ENCODE measurements at places on chromosomes 6 and 20.

GRCh38 chr6:150720774-150721233 lies 121.1 kb downstream of the PLEKHG1 start:
- no peak overlapping the region for H3K4me3 ChIP-seq
- H3K27me3 ChIP-seq: no peaks in the 10 kb centered on the region
- no peak for DNase-seq
- no peaks in the 10 kb centered on the region for H3K36me3 ChIP-seq
- H3K27ac ChIP-seq: no peak overlapping the region

GRCh38 chr6:111789598-111789997 lies 83.7 kb downstream of the FYN start:
- no peak overlapping the region for H3K27ac ChIP-seq
- H3K27me3 ChIP-seq: no peaks in the 10 kb centered on the region
- H3K36me3 ChIP-seq: no peaks in the 10 kb centered on the region

- peaks cover 8% of the 10 kb centered on the region for H3K27me3 ChIP-seq
- H3K36me3 ChIP-seq: no peaks in the 10 kb centered on the region
- DNase-seq: no peak
- no peak overlapping the region for H3K27ac ChIP-seq
These were observed 42.3 kb upstream of the FAM210B start for GRCh38 chr20:56316483-56316882.

DNA sequence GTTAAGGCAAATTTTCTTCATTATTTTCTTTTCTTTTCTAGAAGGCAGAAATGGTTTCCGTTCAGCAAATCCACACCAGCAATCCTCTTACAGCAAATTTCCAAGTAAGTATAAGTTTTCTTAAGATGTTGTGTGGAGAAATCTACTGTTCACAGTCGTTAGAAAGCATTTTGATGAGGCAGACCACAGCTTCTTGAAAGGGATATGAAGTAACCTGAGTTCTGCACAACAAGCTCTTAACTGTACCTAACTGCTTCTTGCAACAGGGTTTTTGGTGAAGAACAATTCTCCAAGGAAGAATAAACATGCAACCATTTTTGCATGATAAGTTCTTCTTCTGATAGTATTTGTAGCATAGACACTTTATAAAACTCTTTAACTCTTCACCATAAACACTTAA lies 45.3 kb upstream of the STXBP5 start:
- H3K36me3 ChIP-seq: no peaks in the 10 kb centered on the region
- no peaks in the 10 kb centered on the region for H3K27me3 ChIP-seq
- DNase-seq: no peak
- no peak overlapping the region for H3K27ac ChIP-seq
- no peak overlapping the region for H3K4me3 ChIP-seq
- no peaks in the 10 kb centered on the region for H3K4me1 ChIP-seq

DNA sequence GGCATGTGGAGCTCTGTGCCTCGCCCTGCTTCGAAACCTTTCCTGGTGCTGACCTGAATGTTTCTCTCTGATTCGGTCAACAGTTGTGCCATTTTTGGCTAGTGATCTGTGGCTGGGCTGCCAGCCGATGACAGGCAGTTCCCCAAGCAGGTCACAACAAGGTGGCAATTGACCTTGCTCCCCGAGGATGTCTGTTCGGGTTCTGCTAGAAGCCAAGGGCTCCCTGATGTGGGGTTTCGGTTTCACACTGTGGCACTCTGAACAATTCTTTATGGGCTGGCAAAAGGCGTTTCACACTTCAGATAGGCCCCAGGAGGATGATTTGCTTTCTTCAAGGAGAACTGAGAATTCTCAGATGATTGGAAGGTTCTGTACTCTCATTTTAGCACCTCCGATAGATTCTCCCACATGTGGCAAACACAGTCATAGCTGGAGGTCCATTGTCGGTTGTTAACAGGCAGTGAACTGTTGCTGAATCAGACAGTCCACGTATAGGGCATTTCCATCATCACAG lies 135.6 kb downstream of the SLC24A3 start:
- no peaks in the 10 kb centered on the region for H3K36me3 ChIP-seq
- H3K27me3 ChIP-seq: no peaks in the 10 kb centered on the region
- no peak for DNase-seq
- no peaks in the 10 kb centered on the region for H3K4me1 ChIP-seq
- H3K27ac ChIP-seq: no peak overlapping the region

DNA sequence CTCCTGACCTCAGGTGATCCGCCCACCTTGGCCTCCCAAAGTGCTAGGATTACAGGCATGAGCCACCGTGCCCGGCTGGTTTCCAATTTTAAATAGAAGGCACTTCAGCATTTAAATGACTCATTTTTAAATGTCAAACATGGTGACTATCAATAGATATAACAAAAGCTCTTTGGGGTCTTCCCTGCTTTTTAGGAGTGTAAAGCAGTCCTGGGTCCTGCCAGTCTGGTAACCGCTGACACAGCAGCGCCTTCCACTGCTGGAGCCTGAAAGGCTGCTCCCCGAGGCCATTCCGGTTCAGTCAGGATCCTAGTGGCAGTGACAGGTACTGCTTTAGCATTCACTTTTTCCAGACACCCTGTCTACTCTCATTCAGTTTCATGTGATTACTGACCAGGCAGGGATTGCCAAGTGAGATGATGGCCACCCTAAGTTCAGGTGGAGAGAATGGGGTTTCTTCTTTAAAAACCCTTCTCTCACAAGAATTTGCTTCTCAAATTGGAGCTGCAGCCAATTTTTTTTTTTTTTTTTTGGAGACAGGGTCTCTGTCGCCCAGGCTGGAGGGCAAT lies 5.1 kb downstream of the DIDO1 start:
- H3K27ac ChIP-seq: no peak overlapping the region
- H3K36me3 ChIP-seq: no peaks in the 10 kb centered on the region
- no peaks in the 10 kb centered on the region for H3K27me3 ChIP-seq
- H3K4me1 ChIP-seq: peaks cover 87% of the 10 kb centered on the region

DNA sequence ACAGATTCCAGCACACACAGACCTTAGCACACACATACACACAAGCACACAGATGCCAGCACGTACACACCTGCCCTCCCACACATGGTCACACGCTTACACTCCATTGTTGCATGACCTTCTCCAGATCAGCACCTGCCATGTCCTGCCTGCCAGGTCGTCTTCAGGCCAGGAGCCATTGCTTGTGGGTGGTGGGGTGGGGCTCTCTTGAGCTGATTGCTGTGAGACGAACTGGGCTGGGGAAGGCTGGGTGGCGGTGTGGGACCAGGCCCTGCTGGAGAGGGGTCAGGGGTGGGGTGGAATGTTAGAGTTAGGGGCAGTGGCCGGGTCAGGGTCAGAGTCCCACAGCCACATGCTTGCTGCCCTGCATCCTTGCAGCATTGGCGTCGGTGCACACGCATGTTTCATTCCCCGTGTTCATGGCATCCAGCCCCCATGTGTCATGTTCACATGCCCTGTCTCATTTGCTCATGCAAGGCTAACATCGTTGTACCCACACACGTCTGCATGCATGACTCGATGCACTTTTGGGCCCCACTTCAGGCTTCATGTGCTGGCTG lies 6.5 kb upstream of the NPBWR2 start:
- no peak overlapping the region for H3K4me3 ChIP-seq
- H3K27ac ChIP-seq: no peak overlapping the region
- peaks cover 2% of the 10 kb centered on the region for H3K27me3 ChIP-seq
- no peaks in the 10 kb centered on the region for H3K4me1 ChIP-seq

DNA sequence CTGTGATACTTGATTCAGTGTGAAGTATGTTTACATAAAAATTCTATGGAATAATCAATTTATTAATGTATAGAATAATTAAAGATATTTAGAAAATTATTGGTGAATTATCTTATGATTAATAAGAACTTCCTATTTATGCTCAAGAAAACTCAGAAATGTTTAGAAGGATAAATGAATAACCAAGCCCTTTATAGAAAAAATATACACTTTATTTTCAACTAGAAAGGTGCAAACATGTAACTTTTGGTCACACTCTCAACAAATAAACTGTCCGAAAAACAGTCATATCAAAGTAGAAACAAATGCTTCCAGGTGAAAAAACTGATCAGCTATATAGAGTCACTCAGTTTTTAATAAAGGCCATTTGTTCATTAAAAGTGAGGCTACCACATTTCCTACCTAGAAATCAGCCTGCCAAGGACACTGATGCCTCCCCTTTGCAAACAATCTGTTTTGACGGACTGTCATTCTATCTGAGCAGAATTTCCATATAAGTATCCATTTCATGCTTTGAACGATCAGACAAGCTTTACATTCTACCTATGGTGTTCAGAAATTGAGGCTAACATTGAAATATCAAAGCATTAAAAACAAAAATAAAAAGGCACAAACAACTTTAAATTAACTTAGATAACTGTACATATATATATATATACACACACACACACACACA lies 3.0 kb downstream of the CCN2 start:
- peak overlapping the region; percentile 78 for H3K4me3 ChIP-seq
- H3K27me3 ChIP-seq: no peaks in the 10 kb centered on the region
- DNase-seq: no peak
- H3K4me1 ChIP-seq: peaks cover 32% of the 10 kb centered on the region

- no peak overlapping the region for H3K4me3 ChIP-seq
- H3K36me3 ChIP-seq: no peaks in the 10 kb centered on the region
- H3K27me3 ChIP-seq: no peaks in the 10 kb centered on the region
- no peaks in the 10 kb centered on the region for H3K4me1 ChIP-seq
- DNase-seq: no peak
These were observed 41.2 kb downstream of the TMEM14A start for GRCh38 chr6:52712136-52712535.

DNA sequence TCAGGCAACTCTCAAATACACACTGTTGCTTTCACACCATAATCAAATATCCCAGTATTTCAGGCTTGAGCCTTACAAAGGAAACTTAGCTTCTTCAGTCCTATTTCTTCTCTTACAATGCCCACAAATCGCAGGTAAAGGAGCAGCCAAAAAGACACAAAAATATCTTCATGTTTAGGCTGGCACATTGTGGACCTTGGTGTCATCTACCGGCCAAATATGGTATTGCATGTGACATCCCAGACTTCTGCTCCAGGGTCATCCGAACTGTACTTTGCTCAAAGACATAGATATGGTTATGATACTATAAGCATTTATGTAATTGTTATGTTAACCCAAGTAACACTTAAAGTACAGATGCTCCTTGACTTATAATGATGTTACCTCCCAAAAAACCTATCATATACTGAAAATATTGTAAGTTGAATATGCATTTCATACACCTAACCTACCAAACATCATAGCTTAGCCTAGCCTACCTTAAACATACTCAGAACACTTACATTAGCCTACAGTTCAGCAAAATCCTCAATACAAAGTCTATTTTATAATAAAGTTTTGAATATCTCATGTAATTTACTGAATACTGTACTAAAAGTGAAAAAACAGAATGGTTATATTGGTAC lies 4.6 kb downstream of the OR2H2 start:
- H3K27me3 ChIP-seq: peaks cover 10% of the 10 kb centered on the region
- no peak overlapping the region for H3K4me3 ChIP-seq
- no peak for DNase-seq

- no peak for DNase-seq
- H3K4me1 ChIP-seq: no peaks in the 10 kb centered on the region
- no peaks in the 10 kb centered on the region for H3K27me3 ChIP-seq
These were observed 222.1 kb upstream of the UFL1 start for GRCh38 chr6:96299525-96299924.

GRCh38 chr6:137497721-137498463 lies 3.7 kb upstream of the OLIG3 start:
- DNase-seq: no peak
- H3K4me1 ChIP-seq: peaks cover 51% of the 10 kb centered on the region
- H3K27ac ChIP-seq: no peak overlapping the region
- peak overlapping the region; percentile 41 for H3K4me3 ChIP-seq
- no peaks in the 10 kb centered on the region for H3K36me3 ChIP-seq
- H3K27me3 ChIP-seq: peaks cover 85% of the 10 kb centered on the region

GRCh38 chr6:76914737-76915136 lies 548.6 kb downstream of the HTR1B start:
- H3K27ac ChIP-seq: no peak overlapping the region
- no peak overlapping the region for H3K4me3 ChIP-seq
- no peak for DNase-seq
- H3K27me3 ChIP-seq: no peaks in the 10 kb centered on the region
- H3K4me1 ChIP-seq: no peaks in the 10 kb centered on the region
- H3K36me3 ChIP-seq: no peaks in the 10 kb centered on the region

DNA sequence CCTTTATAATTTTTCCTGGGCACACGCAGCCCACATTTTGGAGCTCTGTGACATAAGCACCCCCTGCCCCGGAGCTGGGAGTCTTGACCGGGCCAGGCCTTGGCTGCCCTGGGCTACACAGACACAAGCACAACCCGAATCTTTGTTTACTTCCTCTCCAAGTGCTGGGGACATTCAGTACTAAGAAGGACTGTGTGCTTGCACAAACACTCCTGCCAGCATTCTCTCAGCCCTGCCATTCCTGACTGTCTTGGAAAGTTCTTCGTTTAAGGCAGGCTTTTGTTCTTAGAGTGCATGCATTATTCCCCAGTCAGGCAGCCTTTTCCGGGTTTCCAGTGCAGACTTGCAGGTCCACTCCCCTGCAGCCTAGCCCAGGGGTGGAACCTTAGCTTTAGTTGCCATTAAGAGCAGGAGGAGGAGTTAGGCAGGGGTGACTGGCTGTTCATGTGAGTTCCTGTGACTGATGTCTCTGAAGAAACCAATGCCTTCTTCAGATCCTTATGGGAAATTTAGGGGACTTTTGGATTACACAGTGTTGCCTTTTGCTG lies 28.6 kb downstream of the FOXO3 start:
- H3K4me3 ChIP-seq: peak overlapping the region; percentile 6
- DNase-seq: peak; percentile 89
- peak overlapping the region; percentile 96 for H3K27ac ChIP-seq
- peaks cover 96% of the 10 kb centered on the region for H3K4me1 ChIP-seq

- H3K27me3 ChIP-seq: peaks cover 79% of the 10 kb centered on the region
- DNase-seq: no peak
- no peaks in the 10 kb centered on the region for H3K36me3 ChIP-seq
These were observed 35.3 kb downstream of the YTHDF1 start for GRCh38 chr20:63180569-63181185.

DNA sequence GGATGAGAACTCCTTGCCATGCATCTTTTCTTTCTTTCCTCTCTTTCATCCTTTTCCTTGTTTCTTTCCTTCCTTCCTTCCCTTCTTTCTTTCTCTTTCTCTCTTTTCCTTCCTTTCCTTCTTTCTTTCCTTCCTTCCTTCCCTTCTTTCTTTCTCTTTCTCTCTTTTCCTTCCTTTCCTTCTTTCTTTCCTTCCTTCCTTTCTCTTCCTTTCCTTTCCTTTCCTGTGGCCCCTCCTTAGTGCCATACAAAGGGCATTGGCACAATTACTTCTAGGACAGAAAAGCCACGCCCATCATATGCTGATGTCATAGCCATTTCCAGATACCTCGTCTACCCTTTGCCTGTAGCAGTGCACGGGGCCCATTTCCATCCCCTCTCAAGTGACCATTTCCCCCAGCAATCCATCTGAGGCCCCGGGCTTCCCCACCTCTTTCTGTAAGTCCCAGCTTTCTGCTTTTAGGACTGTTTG lies 2.2 kb upstream of the CENPB start:
- H3K4me1 ChIP-seq: peaks cover 41% of the 10 kb centered on the region
- peaks cover 3% of the 10 kb centered on the region for H3K36me3 ChIP-seq
- no peaks in the 10 kb centered on the region for H3K27me3 ChIP-seq
- H3K27ac ChIP-seq: no peak overlapping the region
- DNase-seq: no peak

All from suprapubic skin (tissue), 4 donors.